MV-4-11 (cell line): ENCODE measurements at places on chromosomes 1 and 21.

- peak; percentile 69 for DNase-seq
These were observed 536.0 kb downstream of the LMO4 start for GRCh38 chr1:87864676-87865075.

GRCh38 chr1:20626098-20626427 lies 7.2 kb upstream of the PINK1 start:
- no peak for DNase-seq

- DNase-seq, result peak; percentile 70
These were observed 14.7 kb upstream of the CSF1 start for GRCh38 chr1:109895720-109896504.

DNA sequence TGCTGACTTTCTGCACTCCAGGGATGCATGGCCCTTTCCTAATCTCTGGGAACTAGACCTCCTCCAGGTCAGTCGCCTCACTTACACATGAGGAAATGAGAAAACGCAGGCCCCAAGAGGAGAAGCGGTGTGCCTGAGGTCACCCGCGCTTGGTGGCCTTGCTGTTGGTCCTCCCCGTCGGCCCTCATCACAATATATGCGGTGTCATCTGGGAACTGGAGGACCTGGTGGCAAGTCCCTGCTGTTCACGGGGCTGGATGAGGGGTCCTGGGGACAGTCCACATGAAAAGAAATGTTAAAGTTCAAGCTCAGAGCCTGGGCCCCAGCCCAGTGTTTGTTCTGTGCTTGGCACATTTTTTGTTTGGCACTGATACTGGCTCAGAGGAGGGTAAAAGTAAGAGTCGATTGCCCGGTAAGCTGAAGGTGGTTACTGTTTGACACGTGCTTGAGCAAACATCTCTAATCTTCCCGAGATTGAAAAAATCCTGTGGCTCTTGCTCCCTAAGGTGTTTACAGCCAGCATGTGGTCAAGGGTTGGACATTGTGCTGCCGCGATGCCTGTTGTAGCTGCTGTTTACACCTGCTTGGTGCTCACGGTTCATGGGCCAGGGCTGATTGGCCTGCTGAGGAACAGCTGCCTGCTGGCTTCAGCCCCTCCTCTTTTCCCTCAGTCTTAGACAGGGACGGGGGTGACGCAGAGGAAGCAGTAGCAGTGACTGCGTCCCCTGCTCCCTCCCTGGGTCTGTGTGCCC lies 5.2 kb downstream of the COQ8A start:
- DNase-seq, result peak; percentile 55

DNA sequence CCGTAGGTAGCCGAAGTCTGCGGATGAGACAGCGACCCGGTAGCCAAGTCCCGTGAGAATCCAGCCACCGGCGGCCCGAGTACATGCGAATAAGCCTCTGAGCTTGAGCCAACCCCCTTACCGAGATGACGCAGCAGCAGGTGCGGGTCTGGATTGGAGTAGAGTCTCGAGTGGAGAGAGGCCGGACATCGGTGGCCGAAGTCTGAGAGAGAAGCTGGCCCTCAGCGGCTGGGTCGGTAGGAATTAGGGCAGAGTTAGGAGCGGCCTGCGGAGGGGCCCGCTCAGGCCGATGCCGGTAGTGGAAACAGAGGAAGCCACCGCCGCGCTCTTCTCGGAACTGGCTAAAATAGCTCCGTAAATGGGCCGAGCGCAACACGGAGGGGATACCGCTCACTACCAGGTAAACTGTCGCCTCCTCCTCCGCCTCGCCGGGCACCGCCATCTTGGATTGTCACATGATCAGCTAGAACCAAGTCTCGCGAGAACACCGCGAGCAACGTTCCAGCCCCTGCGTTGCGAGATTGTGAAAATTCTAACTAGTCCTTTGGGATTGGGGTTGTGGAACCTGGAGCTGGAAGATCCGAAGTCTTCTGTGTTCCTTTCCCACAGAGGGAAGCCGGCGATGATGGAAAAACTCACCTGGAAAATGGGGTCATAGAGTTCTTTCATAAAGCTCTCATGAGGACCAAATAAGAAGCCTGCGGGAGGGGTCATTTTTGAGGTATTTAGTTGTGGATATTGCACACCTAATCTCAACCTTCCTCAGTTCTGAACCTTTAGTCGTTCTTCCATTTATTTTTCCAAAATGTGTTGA lies at the start of gene GPATCH3:
GPATCH3 (minus strand) TSS at position 467 of the 814 bp plus-strand sequence; CDS start at position 442, 25 bp downstream.
- DNase-seq, result peak; percentile 78

DNA sequence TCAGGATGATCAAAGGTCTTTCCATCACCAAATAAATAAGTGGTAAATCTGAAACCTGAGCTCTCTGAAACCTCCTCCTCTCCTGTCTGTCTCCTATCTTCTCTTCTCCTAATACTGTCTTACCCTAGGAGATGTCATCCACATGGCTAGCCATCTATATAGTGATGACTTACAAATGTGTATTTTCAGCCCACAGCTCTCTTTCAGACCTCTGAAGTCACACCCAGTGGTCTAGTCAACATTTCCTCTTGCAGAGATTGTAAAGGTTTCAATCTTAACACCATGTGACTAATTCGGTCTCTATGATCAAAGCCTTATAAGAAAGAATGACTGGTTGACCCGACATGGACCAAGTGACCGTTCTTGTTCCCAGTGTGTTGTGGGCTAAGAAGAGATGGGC lies 63.1 kb upstream of the DPT start:
- DNase-seq, result no peak

DNA sequence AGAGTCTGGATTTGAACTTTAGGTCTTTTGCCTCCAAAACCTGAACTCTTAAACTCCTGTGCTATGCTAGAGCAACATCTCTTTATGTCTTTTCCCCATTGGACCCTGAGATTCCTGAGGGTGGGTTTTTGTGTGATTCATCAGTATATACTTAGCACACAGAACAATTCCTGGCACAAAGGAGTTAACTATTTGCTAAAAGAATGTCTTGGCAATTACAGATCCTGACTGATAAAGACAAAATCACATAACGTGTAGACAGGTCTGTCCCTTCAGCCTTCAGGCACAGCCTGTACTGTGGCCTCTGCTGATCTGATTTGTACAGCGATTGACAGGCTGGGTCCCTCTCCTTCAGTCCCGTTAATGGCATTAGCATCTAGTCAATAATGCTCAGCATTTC lies 162.4 kb upstream of the BEND5 start:
- DNase-seq, result no peak

- no peak for DNase-seq
These were observed 862.8 kb downstream of the KCNT2 start for GRCh38 chr1:195745189-195746010.

- DNase-seq, result peak; percentile 28
These were observed 486.9 kb upstream of the USP24 start for GRCh38 chr1:55702064-55702463.

DNA sequence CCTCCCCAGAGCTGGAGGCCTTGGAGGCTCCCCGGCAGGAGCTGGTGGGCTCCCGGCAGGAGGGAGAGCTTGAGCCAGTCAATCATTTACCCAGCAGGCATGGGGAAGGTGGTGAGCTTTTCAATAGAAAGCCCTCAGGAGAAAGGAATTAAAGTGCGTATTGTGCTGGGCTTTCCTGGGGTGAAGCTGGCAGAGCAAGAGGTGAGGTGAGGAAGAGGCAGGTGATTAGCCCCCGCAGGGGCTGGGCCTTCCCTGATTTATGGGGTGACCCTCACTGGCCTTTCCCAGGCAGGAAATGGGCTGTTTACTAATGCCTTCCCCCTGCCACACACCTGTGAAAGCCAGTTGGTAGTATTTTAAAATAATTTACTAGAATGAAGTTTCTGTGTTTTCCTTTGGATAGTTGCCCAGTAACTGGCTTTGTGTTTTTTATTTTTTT lies 25.8 kb downstream of the CLDN14 start:
- no peak for DNase-seq

DNA sequence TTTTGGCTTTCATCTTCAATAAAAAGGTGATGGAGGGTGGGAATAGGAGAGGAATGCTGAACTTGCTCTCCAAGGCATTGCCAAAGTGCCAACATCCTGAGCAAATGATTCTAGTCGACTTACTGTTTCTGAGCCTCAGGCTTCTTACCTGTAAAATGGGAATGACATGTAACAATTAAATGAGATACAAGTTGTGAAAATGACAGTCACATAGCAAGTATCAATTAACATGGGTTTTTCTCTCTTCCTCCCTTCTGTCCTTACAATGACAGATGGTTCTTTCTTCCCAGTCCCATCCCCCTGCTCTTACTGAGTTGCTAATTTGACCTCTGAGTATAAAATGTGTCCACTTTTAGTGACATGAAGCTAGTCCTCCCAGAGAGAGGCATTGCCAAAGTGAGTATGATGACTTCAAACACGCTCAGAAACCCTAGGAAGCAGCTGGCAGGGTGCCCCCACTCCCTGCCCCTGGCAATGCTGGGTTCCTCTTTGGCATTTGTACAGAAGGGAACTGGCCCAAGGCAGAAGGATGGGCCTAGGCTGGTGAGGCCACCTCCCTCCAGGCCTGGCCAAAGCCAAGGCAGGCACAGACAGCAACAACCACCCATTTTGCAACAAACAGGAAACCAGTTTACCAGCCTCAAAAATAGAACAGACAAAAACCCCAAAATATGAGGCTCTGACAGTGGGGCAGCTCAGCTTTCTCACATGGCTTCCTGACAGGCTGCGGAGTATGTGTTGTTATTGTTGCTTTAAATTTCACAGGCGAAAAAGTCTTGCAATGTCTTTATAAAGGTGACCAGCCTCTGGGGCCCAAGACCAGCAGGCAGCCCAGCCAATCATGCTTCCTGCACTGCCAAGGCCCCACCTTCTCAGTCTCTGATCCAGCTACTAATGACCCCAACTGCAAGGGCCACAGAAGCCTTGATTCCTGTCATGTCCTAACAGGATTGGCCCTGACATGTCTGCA lies 115.9 kb downstream of the HIVEP3 start:
- DNase-seq, result peak; percentile 99

GRCh38 chr1:200890818-200891773 lies 3.6 kb upstream of the INAVA start:
- peak; percentile 59 for DNase-seq

DNA sequence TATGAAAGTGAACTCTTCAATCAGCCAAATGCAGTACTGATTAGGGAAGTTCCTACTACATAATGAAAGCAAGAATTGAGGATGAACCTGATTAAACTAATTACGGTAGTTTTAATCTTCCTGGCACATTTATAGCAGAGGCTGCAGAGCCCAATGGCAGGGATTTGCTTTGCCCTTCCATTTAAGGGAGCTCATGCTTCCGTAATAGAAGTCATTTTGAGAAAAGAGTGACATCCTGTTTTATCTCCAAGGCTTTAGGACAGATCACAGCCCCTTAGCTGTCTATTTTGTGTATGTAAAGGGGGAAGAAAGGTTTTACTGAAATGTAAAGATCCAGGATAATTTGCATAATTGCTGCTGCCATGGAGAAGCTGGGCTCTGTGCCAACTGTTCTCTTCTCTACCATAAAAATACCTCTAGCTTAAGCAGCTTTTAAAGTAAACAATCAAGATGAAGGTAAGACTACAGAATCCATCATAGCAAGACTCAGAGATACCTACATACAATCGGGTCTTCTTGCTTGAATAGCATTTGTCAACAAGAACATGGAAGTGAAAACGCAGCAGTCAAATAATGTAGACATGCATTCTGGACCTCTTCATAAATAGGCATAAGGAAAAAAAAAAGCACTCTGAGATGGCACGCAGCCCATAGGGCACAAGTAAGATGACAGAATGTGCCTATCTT lies 62.5 kb downstream of the ASH1L start:
- DNase-seq, result no peak
